ENCODE measurements at places on chromosomes 5 and 9.

- no peak for DNase-seq
Observed at GRCh38 chr9:15182101-15182551, 124.9 kb downstream of the TTC39B start.

- no peak for DNase-seq
Observed at GRCh38 chr5:141704782-141705297, 22.8 kb upstream of the ARAP3 start.

- peak; percentile 11 for DNase-seq
Observed at GRCh38 chr5:27403243-27403882, 365.0 kb upstream of the CDH9 start.

- DNase-seq = peak; percentile 74
Observed at GRCh38 chr5:158976035-158976434, 123.7 kb downstream of the EBF1 start.

GRCh38 chr5:134594797-134595457 lies 37.7 kb downstream of the SAR1B start:
- DNase-seq = no peak

DNA sequence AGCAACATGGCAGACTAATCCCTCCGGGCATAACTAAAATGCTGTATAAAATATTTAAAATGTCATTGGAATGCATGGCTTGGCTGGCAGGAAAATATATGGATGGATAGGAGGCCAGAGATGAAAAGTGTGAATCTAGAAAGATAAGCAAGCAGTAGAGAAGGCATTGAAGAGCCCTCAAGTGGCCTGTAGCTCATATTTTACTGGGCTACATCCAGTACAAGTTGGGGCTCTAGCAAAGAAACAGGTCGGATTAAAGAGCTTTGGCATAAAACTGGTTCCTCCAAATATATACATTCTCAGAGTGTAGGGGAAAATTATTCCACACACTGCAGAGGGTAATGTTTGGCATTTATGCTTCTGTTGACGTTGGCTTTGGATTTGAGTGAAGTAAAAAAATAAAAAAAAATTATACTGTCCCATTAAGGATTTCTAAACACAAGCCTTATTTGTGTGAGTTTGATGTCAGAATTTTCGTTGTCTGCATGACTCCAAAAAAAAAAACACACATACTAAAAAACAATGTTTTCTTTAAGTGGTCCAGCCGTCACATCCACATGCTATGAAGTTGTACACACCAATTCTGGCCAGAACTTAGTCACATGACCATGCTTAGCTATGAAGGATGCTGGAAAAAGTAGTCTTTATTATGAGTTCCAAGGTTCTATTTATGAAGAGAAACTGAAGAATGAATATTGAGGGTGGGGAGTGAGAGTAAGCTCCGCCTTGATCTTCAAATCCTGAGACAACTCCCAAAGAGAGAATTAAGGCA lies 147.0 kb downstream of the TLE1 start:
- DNase-seq = no peak

DNA sequence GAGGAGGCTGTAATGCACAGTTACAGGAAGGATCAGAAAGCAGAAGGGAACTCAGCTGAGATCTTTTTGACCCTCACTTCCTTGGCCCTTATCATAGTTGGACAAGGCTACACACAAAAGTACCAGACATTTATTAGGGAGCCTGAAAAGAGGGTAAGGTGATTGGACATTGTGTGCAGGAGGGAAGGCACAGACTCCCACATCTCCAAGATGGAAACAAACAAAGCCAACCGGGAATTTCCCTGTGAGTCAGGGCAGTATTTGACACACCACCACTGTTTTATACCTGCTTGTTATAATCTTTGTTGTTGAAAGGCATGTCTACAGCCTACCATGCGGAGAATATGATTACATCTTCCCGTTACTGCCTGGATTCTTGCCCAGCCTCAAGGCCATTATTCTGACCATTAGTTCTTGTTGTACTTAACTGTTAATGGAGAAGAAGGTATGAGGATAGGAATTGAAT lies 3.0 kb upstream of the CCNG1 start:
- DNase-seq = peak; percentile 49

GRCh38 chr5:6715271-6715670 lies 2.0 kb downstream of the TENT4A start:
- no peak for DNase-seq

DNA sequence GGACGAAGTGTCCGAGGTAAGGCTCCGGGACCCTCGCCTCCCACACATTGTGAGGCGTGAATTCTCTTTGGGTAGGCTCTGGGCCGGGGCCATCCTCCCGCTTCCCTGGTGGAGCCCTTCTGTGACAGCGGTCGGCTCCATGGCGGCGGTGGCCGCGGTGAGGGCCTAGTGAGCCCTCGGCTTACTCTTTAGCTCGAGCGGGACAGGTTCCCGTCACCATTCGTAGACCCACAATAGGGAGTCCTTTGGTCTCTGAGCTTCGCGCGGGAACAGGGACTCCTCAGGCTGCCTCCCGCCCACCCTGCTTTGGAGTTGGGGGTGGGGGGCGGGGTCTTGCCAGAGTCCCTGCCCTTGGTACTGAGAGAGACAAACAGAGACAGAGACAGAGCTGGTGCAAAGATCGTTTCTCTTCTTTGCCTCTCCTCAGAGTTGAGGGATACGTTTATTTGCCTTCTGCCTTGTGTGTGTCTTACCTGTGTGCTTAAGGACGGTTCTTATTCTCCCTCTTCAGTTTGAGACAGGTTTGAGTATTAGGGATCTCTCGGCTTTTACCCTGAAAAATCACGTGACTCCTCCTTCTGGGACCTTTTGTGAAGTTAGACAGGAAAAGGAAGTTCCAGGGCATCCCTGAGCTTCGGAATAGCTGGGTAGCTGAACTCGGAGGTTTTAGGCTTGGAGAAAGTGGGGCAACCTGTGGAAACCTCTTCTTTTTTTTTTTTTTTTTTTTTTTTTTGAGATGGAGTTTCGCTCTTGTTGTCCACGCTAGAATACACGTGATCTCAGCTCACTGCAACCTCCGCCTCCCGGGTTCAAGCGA lies 833 bp downstream of the ANKHD1 start:
- peak; percentile 52 for DNase-seq

- DNase-seq = no peak
Observed at GRCh38 chr9:100589582-100589981, 11.7 kb downstream of the CAVIN4 start.

GRCh38 chr5:89246864-89247263 lies 363.9 kb upstream of the MEF2C start:
- DNase-seq = no peak

DNA sequence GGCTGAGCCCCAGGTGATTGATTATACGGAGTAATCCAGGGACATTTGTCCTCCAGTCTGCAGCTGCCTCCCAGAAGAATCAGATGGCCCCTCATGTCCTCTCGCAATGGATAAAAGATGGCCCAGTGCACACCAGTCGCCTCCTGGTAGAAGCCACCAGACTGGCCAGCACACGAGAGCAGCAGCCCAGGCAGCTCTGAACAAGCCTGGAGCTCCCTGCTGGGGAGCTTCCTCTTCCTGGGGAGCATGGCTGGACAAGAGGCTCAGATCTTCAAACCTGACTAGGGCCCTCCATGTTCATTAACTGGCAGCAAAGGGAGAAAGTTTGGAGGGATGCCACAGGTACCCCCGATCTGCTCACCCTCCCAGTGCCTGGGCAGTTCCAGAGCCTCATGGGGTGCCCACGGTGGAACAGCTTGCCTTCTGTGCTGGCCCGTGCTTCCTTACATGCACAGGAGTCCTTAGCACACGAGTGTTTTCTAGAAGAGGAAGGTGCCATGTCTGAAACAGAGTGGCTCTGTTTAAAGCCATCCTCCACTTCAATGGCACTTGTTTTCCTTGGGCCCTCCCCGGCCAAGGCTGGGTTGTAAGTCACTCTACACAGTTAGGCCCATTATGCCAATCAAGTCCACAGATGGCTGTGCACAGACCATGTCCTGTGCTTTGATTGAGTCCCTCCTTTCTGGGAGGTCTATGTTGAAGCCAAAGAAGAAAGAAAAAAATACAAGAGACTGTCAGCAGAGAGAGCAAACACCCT lies 75.6 kb downstream of the PRRT1B start:
- DNase-seq = no peak

DNA sequence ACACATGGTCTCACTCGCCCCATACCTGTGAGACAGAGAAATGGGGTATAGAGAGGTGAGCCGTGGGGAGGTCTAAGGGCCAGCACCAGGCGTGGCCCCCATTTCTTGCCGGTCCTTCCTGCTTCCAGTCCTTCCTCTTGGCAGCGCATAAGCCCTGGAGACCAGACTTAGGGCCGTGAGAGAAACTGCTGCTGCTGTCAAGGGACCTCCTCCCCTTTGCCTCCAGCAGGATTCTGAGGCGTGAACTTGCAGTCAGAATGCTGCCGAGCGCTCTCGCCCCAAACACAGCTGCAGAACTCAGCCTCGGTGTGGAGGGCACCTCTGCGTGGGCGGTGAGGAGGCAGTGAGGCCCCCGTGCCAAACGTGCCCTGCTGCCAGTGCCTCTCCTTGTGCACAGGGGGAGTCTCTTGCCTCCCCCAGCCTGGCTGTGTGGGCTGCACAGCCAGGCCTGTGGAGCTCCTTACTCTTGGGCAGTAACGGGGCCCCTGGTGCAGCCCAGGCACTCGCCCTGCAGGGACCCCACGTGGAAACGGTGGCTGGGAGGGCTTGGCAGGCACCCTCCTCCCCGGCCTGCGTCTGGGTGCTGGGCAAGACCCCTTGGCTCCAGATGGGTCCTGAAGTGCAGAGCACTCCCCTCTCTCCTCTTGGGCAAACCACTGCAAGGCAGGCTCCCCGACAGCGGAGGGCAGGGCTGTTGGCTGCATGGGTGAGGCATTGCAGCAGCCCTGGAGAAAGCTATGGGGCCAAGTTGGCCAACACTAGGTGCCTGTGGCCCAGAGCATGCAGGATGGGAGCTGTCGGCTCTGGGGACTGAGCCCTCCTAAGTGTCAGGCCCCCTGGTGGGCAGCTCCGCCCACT lies 85.4 kb downstream of the RXRA start:
- no peak for DNase-seq

DNA sequence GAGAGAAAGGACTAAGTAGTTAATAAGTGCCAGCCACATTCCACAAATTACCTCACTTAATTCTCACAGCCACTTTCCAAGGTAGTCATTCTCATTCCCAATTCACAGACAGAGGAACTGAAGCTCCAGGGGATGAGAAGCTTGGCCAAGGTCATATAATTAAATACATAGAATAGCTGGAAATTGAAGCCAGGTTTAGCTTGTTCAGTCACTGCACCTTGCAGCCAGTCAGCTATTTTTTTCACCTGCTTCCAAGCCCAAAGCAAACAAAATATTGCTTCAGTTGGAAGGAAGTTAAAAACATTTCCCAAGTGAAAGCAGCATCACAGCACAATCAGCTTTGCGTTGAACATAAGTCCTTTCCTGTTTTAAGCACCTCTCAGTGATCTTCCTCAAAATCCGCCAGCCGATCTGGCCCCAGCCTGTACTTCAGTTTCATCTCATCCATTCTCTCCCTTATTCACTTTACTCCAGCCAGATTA lies 4.8 kb downstream of the ALDH1A1 start:
- no peak for DNase-seq

DNA sequence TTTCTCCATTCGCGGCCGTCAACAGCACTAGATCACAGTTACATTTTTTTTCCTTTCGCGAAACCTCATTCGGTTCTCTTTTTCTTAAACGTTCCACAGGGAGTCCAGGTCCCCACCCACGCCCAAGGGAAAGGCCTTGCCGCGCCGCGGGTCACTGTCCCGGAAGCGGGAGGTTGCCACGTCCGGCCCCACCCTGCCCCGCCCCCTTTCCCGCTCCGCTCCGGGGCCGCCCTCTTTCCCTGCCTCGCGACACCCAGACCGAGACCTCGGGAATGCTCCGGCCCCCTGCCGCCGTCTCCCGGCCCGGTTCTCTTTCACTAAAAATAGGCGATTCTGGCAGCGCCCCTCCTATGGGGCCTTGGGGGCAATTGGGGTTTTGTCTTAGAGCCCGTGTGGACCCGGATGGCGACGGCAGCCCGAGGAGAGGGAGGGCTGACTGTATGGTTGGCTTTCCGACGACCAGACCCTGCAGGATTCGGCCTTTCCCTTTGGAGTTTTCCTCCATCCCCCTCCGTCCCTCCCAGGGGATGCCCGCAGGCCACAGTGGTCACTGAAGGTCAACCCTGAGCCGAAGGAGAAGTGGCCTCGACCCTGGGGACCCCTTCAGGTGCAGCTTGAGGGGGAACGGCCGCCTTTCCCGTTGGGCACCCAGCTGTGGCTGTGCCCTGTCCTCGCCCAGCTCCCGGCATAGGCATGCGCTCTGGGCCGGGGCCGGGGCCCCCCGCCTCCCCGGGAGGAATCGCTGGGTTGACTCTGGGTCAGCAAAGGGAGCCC lies 2.8 kb upstream of the RACK1 start:
- DNase-seq = peak; percentile 93

DNA sequence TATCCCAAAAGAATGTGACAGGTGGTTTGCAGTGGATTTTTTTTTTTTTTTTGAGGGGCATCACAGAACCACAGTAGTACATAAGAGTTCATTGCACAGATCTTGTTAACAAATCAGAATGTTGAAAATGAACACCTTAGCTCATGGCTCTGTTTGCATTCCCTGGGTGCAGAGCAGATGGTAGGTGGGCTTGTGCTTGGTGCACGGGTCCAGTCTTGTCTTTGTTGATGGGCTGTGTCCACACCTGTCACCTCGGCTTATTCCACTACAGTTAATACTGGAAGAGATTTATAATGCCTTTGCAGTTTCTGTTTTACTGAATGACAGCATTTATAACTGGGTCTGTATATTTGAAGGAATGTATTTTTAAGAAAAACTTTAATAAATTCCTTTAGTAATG lies 146.6 kb downstream of the KDM4C start:
- DNase-seq = no peak

GRCh38 chr9:13770956-13771355 lies 491.5 kb upstream of the MPDZ start:
- DNase-seq = no peak

- no peak for DNase-seq
Observed at GRCh38 chr9:7960320-7961050, 160.9 kb upstream of the DMAC1 start.

DNA sequence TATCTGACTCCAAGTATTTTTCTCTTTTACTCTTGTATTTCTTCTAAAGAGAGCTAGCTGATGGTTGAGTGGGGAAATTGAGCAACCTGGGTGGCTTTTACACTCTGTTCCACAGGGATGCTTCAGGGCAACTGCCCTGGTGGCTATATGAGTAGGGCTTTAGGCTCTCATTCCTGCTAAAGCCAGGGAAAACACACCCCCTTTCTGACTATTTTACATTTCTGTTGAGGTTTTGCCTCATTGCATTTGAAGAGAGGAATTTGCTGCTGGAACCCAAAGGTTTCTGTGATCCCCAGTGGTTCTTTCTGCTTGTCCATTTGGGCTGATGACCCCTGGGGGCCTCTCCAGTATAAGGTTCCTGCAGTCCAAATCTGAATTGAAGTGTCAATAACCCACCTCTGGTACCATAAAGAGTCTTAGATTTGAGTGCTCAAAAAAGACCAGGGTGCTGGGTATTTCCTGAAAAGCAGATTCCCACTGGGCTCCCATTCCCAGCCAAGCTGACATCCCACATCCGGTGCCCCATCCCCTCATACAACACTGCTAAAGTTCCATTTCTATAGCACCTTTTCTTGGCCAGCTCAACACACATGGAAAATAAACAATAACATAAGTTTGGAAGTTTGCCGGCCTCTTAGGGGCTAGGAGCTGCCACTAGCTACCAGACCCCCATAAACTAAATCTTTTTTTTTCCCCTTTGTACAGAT lies 59.5 kb downstream of the PAPPA start:
- DNase-seq = no peak

Measured in RWPE1 (cell line).